Keratinocyte (primary cell): ENCODE measurements at places on chromosomes 12 and 14. TPM values are rescaled to one million over a fixed set of nuclear protein-coding genes. Genes with fewer than 3 reads are reported as not detected.

RNF212B gene
- polyA plus RNA-seq: not detected in 3 replicates

CCDC60 gene
- 0.07 to 0.14 TPM (median 0.09 TPM) in 3 replicates for polyA plus RNA-seq

AQP6 gene
- 0.28 to 0.57 TPM (median 0.45 TPM) in 3 replicates for polyA plus RNA-seq

CPNE6 gene
- polyA plus RNA-seq: not detected in 3 replicates

DNA sequence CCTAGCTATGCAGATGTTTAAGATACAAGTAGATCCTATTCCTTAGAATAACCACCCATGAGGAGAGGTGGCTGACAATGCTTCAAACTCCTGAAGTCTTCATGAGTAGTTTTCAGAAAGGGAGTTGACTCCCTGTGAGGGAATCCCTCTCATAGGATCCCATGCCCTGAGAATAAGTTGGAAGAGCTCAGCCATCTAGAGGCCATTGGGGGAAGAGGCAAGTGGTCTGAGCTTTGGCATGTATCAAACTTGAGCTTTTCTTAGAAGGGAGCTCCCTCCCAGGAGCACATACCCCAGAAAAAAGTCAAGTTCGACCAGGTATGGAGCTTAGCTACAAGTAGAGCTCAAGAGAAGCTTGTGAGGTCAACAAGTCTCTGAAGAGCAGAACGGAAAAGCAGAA is 165.7 kb upstream of the RBM19 start:
- no peak for DNase-seq

DNA sequence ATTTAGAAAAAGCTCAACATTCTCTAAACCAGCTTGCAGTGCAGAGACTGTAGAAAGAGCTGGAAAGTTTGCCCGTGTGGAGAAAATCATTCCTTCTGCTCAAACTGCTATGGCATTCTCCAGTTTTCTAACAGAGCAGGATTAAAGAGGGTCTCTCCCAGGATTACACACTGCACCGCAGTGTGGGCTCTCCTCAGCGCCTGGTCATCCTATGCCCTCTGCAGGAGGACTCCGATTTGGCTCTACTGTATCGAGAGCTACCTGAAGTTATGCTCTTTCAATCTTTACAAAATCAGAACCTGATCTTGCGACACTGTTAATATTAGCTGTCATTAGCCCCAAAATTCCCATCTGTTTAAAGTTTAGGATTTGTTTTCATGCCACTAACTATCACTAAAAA is 33.0 kb downstream of the BHLHE41 start:
- no peak for DNase-seq

GRCh38 chr12:91261820-91262676 is 79.4 kb upstream of the DCN start:
- DNase-seq: no peak

DNA sequence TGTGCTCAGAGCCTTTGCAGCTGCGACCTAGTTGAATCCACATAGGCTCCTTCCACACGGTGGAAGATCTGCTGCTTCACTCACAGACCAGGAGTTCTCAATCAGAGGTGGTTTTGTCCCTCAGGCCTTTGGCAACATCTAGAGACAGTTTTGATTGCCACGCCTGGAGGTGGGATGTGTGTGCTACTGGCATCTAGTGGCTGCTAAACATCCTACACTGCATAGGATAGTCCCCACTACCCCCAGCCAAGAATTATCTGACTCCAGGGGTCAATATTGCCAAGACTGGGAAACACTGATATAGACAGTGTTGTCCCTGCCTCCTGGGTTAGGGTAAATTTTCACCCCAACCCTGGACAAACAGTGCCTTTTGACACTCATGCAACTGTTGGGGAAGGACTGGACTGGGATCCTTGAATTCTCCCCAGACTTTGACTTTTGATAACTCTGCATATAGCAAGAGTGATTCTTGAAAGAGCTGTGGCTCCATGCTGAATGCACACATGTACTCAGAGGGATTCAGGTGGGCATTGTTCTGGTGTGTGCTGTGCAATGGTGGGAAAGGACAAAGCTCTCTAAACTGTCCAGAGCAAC is 39.8 kb downstream of the BAZ2A start:
- no peak for DNase-seq

- DNase-seq: no peak
Observed at GRCh38 chr14:105050551-105050897, 14.7 kb downstream of the GPR132 start.

DNA sequence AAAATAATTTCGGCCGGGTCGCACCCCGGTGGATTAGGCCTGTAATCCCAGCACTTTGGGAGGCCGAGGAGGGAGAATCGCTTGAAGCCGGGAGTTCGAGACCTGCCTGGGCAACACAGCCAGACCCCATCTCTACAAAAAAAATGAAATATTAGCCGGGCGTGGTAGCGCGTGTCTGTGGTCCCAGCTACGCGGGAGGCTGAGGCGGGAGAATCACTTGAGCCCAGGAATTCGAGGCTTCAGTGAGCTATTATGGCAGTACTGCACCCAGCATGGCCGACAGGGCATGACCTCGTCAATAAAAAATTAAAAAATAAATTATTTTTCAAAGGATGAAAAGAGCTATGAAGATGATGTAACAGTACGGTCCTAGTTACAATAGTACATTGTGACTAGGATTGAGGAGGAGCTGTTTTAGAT is 523 bp downstream of the GTF2H3 start:
- DNase-seq: no peak
